Glutamatergic neuron (in vitro differentiated cells): ENCODE measurements at places on chromosomes 11 and 22. TPM values are rescaled to one million over a fixed set of nuclear protein-coding genes. Genes with fewer than 3 reads are reported as not detected.
A peak's percentile ranks its signal among the peaks of the same experiment; 100 is the strongest.

TRIM49 gene
- 1.1 TPM for total RNA-seq

MS4A12 gene
- not detected for total RNA-seq

DNA sequence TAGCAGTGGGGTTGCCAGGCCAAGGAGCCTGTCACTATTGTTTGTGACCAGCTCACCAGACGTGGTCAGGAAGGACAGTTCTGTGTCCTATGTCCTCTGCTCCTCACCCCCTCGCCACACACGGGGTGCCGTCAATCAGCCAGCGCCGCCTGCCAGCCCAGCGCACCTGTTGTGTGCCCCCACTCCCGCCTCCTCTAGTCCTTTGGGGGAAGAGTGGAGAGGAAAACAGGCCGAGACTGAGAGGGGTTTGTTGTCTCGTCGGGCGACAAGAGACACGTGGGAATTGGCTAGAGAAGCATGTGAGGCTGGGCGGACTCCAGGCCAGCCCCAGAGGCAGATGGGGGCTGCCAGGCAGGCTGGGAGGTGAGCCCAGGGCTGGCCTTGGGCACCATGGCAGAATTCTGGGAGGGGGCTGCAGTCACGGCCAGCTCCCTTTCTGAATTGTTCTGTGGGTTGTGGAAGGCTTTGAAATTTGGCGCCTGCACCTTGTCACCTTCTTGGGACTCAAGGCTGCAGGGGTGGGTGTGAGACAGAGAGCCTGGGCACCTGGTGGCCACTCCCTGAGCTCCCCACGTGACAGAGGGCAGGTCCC, 3.1 kb upstream of the KCNQ1OT1 start:
- H3K36me3 ChIP-seq, result peaks cover 7% of the 10 kb centered on the region
- H3K4me1 ChIP-seq, result peaks cover 29% of the 10 kb centered on the region
- peak; percentile 15 for DNase-seq
- peaks cover 17% of the 10 kb centered on the region for H3K27me3 ChIP-seq

GRCh38 chr11:70076461-70076931, 1.6 kb upstream of the ANO1 start:
- H3K27ac ChIP-seq, result no peak overlapping the region
- H3K27me3 ChIP-seq, result peaks cover 16% of the 10 kb centered on the region

GRCh38 chr11:102497061-102497460, 33.5 kb downstream of the MMP7 start:
- no peaks in the 10 kb centered on the region for H3K36me3 ChIP-seq
- H3K4me3 ChIP-seq, result no peak overlapping the region
- no peak overlapping the region for H3K27ac ChIP-seq
- no peak for DNase-seq
- peaks cover 2% of the 10 kb centered on the region for H3K4me1 ChIP-seq

CHADL gene
- 0.27 TPM for total RNA-seq

DNA sequence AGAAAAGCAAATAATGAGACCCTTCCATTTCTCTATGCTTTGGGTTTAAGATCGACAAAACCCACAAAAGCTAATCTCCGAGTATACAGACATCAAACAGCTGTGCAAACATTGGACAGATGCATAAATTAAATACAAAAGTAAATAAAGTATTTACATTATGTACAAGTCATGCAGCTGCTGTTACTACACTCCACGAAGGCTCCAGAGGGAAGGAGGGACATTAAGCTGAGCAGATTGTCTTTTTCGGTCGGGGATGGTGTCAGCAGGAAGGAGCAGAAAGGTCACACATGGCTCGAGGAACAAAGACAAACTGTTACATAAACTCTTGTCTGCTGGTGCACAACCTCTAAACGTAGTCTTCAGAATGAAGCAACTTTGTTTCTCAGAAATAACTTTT, 88.8 kb upstream of the BARX2 start:
- H3K27me3 ChIP-seq, result no peaks in the 10 kb centered on the region
- no peak overlapping the region for H3K4me3 ChIP-seq
- peaks cover 20% of the 10 kb centered on the region for H3K4me1 ChIP-seq
- no peak for DNase-seq
- H3K36me3 ChIP-seq, result no peaks in the 10 kb centered on the region

DNA sequence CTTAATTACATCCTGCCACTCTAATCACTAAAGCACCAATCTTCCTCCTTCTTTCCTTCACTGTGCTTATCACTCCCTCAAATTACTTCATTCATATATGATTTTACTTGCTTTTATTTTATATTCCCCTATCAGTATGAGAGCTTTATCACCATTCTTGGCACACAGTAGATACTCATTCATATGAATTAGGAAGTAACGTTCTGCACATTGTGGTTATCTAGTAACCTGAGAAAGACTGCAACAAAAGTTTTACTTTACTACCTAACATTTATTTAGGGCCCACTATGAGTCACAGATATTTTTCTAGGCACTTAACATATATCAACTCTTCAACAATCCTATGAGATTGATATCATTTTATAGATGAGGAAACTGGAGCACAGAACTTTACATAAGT, 1559.9 kb upstream of the TENM4 start:
- H3K27ac ChIP-seq, result no peak overlapping the region
- no peaks in the 10 kb centered on the region for H3K36me3 ChIP-seq
- H3K4me3 ChIP-seq, result no peak overlapping the region
- no peaks in the 10 kb centered on the region for H3K4me1 ChIP-seq
- H3K27me3 ChIP-seq, result no peaks in the 10 kb centered on the region

DNA sequence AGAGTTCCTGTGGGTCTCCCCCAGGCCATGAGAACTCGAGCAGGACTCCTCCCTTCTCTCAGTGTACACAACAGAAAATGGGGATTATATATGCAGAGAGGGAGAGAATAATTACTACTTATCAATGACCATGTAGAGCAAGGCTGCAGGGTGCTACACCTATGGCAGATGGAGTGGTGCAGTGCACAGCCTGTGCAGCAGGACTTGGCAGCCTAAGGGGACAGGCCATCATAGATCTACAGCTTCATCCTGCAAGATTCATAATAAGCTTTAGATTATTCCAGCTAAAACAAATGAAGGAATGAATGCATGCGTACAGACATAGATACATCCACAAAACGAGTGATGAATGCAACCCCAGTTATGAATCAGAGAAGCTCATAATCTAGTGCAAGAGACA, 8.4 kb upstream of the TP53I11 start:
- peak overlapping the region; percentile 59 for H3K27ac ChIP-seq
- no peak for DNase-seq
- no peaks in the 10 kb centered on the region for H3K36me3 ChIP-seq
- H3K4me3 ChIP-seq, result no peak overlapping the region
- peaks cover 4% of the 10 kb centered on the region for H3K27me3 ChIP-seq

GRCh38 chr11:35681163-35681767, 18.7 kb downstream of the TRIM44 start:
- H3K4me3 ChIP-seq, result no peak overlapping the region
- H3K27me3 ChIP-seq, result peaks cover 2% of the 10 kb centered on the region
- H3K36me3 ChIP-seq, result no peaks in the 10 kb centered on the region
- H3K4me1 ChIP-seq, result peaks cover 25% of the 10 kb centered on the region

- DNase-seq, result peak; percentile 73
- H3K27ac ChIP-seq, result peak overlapping the region; percentile 89
- H3K27me3 ChIP-seq, result peaks cover 6% of the 10 kb centered on the region
Measured at GRCh38 chr22:32985899-32986765, 72.0 kb downstream of the SYN3 start.

DNA sequence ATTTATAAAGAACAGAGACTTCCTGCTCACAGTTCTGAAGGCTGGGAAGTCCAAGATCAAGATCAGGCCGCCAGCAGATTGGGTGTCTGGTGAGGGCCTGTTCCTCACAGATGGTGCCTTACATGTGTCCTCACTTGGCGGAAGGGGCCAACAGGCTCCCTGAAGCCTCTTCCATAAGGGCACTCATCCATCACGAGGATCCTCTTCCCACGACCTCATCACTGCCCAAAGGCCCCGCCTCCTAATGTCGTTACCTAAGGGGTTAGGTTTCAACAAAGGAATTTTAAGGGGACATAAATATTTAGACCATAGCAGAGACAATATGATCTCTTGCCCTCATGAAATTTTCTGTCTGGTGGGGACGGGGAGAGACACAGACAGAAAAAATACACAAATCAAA, 18.6 kb downstream of the TP53AIP1 start:
- H3K27ac ChIP-seq, result no peak overlapping the region
- DNase-seq, result no peak
- no peak overlapping the region for H3K4me3 ChIP-seq

DNA sequence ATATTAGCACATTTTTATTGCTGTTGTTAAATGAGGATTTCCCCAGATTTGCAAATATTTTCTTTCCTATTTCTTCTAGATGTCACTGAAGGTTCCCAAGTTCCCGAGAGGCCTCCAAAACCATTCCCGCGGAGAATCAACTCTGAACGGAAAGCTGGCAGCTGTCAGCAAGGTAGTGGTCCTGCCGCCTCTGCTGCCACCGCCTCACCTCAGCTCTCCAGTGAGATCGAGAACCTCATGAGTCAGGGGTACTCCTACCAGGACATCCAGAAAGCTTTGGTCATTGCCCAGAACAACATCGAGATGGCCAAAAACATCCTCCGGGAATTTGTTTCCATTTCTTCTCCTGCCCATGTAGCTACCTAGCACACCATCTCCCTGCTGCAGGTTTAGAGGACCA, 17.5 kb downstream of the MCAM start:
- no peak overlapping the region for H3K4me3 ChIP-seq
- no peaks in the 10 kb centered on the region for H3K36me3 ChIP-seq
- no peaks in the 10 kb centered on the region for H3K27me3 ChIP-seq

MRGPRF gene
- 1.0 TPM for total RNA-seq

- H3K27ac ChIP-seq, result no peak overlapping the region
- H3K4me3 ChIP-seq, result no peak overlapping the region
- no peaks in the 10 kb centered on the region for H3K27me3 ChIP-seq
- H3K36me3 ChIP-seq, result no peaks in the 10 kb centered on the region
- no peak for DNase-seq
Measured at GRCh38 chr11:131041331-131042040, 125.2 kb upstream of the SNX19 start.

SLC22A6 gene
- not detected for total RNA-seq

- no peak overlapping the region for H3K4me3 ChIP-seq
- no peak overlapping the region for H3K27ac ChIP-seq
- peaks cover 2% of the 10 kb centered on the region for H3K27me3 ChIP-seq
- no peaks in the 10 kb centered on the region for H3K36me3 ChIP-seq
Measured at GRCh38 chr11:95716266-95716665, 73.3 kb downstream of the FAM76B start.

DNA sequence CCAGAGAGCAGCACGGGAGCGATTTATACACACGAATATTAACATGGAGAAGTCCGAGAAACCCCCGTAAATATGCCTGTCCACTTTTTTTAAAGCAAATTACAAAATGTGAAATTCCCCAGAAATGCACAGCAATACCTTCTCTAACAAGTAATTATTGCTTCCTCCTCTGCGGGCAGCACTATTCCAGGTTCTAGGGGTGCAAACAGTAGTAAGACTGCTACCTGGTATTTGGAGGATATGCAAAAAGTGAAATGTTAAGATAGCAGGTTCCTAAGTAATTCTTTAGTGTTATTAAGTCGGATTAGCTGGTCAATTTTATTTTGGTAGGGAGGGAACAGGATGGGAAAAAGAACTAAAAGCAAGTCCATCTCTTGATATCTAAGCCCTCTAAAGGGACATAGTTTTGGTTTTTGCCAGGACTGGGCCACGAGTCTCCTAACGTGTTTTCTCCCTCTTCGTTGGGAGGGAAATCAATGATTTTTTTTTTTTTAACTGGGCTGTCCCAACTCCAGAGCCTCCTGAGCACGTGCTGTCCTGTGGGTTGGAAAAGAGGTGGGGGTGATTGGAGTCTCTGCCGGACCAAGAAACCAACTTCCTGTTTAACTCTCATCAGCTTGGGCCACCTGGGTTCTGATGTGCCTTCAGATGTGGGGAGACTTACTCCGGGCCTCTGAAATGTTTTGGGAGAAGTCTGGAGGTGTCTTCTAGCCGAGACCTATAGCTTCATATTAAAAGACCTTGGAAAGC, 1.7 kb upstream of the XBP1 start:
- H3K4me3 ChIP-seq, result peak overlapping the region; percentile 34
- no peaks in the 10 kb centered on the region for H3K27me3 ChIP-seq
- peaks cover 5% of the 10 kb centered on the region for H3K4me1 ChIP-seq
- no peak for DNase-seq
- H3K36me3 ChIP-seq, result no peaks in the 10 kb centered on the region

DNA sequence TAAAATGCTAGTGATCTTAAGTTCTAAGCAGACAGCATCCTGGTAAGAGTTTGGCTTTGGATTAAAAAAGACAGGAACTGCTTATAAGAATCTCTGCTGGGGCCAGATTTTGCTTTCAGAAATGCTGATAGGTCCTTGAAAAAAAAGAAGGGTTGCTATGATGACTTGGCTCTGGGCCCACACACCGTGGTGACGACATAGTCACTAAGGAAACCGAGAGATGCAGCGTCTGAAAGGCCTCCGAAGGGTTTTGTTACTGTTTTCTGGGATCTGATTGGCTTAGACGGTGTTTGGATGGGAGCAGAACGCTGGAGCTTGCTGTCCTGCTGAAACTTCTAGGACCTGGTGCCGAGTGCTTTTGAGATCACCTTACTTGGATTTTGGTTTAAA, 8.4 kb downstream of the FAM118A start:
- DNase-seq, result no peak
- H3K27me3 ChIP-seq, result peaks cover 1% of the 10 kb centered on the region
- no peak overlapping the region for H3K27ac ChIP-seq
- H3K4me3 ChIP-seq, result no peak overlapping the region
- no peaks in the 10 kb centered on the region for H3K36me3 ChIP-seq

SYT13 gene
- total RNA-seq, result 7.5 TPM

DNA sequence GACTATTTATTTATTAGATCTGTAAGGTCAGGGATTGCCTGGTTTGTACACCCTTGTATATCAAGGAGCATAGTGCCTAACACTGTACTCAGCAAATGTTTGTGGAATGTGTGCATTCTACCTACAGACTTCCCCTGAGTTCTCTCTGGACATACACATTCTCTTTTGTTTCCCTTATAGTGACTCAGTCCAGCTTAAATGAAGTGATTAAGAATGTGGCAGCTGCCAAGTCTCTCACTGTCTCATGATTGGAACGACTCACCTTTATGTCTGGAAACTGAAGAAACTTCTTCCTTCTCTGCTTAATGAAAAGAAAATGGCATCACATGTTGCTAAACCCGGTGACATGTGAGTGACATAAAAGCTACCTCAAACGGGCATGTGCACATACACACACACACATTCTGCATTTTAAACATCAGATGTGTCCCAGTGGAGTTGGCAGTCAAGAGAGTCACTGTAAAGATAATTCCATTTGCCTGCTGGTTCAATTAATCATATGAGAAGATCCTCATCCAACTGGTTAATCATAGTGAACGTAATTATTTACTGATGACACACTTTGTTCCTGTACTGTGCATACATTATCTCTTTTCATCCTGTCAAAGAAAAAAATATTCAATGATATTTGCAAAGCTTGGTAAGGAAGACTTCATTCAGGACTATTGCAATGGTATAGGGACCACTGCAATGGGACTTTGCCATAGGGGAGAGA, 42.8 kb downstream of the GLYAT start:
- no peaks in the 10 kb centered on the region for H3K27me3 ChIP-seq
- no peak for DNase-seq
- H3K27ac ChIP-seq, result no peak overlapping the region

- H3K4me3 ChIP-seq, result no peak overlapping the region
- no peak for DNase-seq
- no peaks in the 10 kb centered on the region for H3K27me3 ChIP-seq
- no peaks in the 10 kb centered on the region for H3K36me3 ChIP-seq
Measured at GRCh38 chr11:13358596-13359270, 81.1 kb downstream of the BMAL1 start.

OR52A1 gene
- not detected for total RNA-seq

GRCh38 chr22:32815943-32816342, 14.4 kb downstream of the TIMP3 start:
- H3K27ac ChIP-seq, result no peak overlapping the region
- DNase-seq, result no peak
- H3K27me3 ChIP-seq, result peaks cover 1% of the 10 kb centered on the region
- H3K4me3 ChIP-seq, result no peak overlapping the region
